ENCODE measurements at places on chromosomes 13 and 19. TPM values are rescaled to one million over a fixed set of nuclear protein-coding genes. Genes with fewer than 3 reads are reported as not detected.

Gene SIGLECL1
- total RNA-seq = not detected

- no peak overlapping the region for H3K27ac ChIP-seq
- no peak for DNase-seq
- no peaks in the 10 kb centered on the region for H3K4me1 ChIP-seq
- H3K4me3 ChIP-seq = no peak overlapping the region
Measured at GRCh38 chr19:47824396-47824795, 2.7 kb downstream of the CRX start.

DNA sequence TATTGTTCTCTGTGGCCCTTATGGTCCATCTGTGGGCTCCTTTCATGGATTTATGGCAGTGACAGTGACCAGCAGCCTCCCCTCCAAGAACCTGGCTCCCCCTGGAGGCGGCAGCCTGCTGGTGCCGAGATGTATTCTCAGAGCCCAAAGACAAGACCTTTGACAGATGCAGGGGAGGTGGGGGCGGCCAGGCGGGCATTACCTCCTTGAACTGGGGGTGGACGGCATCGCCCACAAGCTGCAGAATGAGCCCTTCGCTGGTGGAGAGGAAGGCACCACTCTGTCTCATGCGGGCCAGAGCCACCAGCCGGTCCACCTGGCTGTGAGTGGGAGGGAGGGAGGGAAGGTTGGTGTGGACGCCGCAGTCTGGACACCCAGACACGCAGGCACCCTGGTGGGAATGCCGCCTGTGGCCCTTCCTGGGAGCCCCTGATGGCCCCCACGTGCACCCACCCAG, 6.6 kb downstream of the ISOC2 start:
- no peak overlapping the region for H3K4me3 ChIP-seq
- no peak overlapping the region for H3K27ac ChIP-seq
- no peak for DNase-seq

- no peak overlapping the region for H3K27ac ChIP-seq
- H3K4me3 ChIP-seq = no peak overlapping the region
- DNase-seq = no peak
- H3K4me1 ChIP-seq = peaks cover 25% of the 10 kb centered on the region
Measured at GRCh38 chr19:18541258-18541991, 1.9 kb downstream of the FKBP8 start.

- H3K27ac ChIP-seq = no peak overlapping the region
- no peak for DNase-seq
- H3K27me3 ChIP-seq = no peaks in the 10 kb centered on the region
- H3K4me1 ChIP-seq = no peaks in the 10 kb centered on the region
- H3K4me3 ChIP-seq = no peak overlapping the region
Measured at GRCh38 chr19:6383188-6383587, 7.5 kb upstream of the PSPN start.

All from CD4-positive, alpha-beta memory T cell (primary cell).